ENCODE measurements at places on chromosomes 6 and 20.

GRCh38 chr6:47680724-47681123 is 17.7 kb upstream of the ADGRF4 start:
- DNase-seq = no peak

GRCh38 chr20:37299718-37300528 is 10.5 kb downstream of the MANBAL start:
- no peak for DNase-seq

- DNase-seq = no peak
These were observed 202.6 kb downstream of the SOD2 start for GRCh38 chr6:159490298-159490937.

- no peak for DNase-seq
These were observed 4.9 kb downstream of the BAK1 start for GRCh38 chr6:33575211-33575610.

DNA sequence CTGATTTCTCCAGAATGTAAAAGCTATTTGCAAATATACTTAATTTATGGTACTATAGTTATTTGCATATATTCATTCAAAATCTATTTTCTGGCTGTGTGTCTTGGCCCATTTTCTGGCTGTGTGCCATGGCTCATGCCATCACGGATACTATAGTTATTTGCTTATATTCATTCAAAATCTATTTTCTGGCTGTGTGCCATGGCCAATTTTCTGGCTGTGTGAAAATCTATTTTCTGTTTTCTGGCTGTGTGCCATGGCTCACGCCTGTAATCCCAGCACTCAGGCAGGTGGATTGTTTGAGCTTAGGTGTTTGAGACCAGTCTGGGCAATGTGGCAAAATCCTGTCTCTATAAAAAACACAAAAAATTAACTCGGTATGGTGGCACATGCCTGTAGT is 28.9 kb upstream of the RIPK1 start:
- DNase-seq = peak; percentile 82
